Stimulated activated effector memory CD8-positive, alpha-beta T cell treated with anti-CD3 and anti-CD28 coated beads, Interleukin-12 subunit alpha, Interleukin-12 subunit beta, amount 100 ng/mL, for 72 hours (primary cell): ENCODE measurements at places on chromosomes 2 and 18.

DNA sequence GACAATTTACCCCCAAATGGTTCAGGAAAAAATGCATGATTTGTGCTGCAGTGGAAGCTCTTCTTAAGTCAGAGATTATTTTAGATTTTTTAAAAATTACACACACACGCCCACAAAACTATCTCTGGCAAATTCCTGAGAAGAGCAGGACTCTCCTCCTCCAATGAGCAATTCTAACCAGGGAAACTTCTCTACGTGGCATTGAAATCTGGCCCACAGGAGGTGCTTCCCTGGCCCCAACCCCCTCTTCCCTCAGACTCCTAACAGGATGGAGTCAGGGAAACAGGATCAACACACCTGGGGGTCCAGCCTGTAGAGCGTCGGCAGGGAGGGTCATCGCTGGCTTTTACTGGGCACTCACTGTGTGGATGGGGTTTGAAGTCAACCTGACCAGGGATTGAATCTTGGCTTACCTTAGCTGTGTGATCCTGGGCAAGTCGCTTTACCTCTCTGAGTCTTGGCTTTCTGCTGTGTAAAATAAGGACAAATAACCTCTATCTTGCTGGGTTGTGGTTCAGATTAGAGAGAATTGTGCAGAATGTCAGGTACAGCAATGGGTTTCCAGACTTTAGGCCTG, 65.4 kb upstream of the ASAP2 start:
- DNase-seq, result no peak

DNA sequence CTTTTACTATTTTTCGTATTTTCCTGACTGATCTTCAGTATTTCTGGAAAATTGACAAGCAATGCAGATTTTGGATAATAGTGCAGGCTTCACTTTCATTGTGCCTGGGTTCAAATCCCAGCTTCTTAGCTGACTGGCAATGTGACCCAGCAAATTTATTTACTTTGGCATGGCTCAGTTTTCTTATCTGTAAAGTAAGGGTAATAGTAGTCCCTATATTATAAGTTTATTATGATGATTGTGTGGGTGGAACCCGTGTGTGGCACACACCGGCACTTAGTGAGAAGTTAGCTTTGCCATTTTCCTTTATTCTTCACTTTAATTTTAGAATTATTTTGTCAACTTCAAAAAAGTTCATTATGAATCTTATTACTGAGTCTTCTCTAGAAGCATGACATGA, 7.8 kb upstream of the IL1RL1 start:
- no peak for DNase-seq

- no peak for DNase-seq
These were observed 70.3 kb downstream of the ARL4C start for GRCh38 chr2:234426616-234427015.

DNA sequence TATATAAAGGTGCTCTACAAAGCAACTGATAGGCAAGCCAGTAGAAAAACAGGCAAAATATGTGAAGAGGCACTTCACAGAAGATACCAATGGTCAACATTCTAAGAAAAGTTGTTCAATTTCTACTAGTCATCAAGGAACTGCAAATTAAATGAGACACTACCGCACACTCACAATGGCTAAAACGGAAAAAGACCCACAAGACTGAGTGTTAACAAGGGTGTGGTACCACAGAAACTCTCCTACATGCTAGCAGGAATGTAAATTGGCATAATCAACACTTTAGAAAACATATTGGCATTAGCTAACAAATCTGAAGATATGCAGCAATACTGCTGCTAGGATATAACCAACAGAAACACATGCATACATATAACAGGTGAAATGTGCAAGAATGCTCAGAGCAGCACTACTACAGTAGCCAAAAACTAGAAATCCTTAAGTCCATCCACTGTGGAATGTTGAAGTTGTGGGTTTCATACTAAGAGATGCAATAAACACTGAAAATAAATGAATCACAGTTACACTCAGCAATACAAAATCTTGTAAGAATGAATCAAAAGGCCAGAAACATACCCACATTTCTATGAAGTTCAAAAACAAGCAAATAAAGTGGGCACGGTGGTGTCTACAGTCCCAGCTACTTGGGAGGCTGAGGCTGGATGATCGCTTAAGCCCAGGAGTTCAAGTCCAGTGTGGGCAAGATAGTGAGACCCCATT, 9.2 kb downstream of the RNU4ATAC start:
- no peak for DNase-seq

DNA sequence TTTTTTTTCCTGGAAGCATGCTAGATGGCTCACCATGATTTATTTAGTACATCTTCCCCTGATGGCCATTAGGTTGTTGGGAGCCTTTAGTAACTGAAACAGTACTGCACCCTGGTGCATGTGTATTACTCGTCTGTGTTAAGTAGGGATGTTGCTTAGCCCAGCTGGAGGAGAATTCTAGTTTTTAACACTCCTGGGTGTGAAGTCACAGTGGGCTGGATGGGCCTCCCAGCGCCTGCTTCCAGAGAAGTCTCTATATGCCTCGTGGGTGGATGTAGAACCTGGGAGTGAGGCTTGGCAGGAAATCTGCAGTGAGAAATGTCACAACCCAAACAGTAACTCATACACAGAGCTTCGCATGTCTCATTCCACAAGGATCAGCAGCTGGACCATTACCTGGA, 28.9 kb upstream of the NT5DC4 start:
- DNase-seq, result no peak

DNA sequence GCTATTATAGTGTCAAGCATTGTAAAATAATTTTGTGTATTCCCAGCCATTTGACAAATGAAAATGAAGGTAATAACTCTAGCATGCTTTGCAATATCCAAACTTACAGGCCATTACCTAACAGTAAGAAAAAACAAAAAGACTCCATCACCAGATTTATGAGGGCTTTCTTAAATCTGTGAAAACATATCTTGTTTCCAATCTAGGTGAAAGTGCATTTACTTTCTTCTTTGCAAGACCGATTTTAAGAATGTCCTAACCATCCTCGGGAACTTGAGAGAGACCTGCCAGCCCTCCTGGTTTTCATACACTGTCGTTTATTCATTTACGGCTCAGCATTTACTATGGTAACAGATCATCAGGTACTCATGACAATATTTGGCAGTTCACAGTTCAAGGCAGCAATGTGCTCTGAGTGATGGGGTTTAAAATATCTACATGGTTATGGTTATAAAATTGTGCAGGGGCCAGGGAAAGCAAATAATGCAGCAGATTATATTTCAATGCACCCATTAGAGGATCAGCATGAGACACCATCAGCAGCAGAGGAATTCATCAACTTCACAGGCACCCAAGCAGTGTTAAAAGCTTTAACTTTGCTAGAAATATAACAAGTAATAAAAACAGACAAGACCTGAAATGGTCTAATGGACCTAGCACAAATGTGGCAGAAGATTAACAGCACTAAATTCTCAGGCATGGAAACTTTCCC, 34.4 kb upstream of the PARD3B start:
- DNase-seq, result no peak

- no peak for DNase-seq
These were observed 738.9 kb upstream of the SALL3 start for GRCh38 chr18:78240627-78241252.

DNA sequence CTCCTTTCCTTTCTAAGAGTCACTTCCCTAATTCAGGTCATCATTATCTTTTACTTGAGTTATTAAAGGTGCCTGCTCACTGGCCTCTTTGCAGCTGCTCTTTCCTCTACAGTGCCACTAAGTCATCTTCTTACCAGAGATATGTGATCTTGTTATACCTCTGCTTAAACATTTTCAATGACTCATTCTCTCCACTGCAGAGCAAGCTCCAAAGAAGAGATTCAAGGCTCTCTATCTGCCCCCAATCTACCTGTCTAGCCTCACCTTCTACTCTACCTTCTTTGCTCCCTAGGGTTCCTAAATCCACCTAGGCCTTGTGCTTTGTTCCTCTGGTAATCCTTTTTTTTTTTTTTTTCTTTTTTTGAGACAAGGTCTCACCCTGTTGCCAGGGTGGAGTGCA, 3.1 kb downstream of the ARHGEF33 start:
- DNase-seq, result no peak

DNA sequence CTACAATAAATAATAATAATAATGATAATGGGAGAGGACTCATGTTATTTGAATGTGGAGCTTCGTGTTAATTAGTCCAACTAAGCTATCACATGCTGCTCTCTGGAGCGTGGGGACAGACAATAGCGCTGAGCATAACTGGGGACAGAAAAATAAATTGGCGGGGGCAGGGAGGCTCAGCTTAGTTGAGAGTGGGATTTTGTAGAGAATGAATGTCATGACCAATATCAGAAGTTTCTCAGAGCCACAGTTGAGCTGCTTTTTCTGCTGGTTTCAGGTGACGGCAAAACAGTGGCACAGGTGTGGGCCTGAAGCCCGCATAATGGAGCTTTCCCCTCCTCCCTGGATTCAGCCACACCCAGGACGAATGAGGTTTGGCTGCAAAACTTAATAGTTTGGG, 111.1 kb upstream of the CAB39 start:
- no peak for DNase-seq

DNA sequence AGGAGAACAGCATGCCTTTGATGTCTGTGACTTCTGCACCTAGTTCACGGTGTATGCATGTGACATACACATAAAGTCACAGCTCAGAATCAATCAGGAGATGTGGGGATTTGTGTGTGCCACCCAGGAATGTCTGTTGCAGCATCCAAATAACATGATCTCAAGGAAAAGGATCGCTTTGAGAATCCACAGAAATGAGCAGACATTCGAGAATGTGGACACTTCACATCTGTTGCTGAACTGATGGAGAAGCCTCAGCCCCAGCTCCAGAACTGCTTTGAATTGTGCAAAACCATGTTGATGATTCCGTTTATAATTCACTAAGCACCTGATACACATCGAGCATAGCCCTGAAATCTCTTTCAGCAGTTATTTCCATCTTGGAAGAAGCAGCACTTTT, 208.6 kb downstream of the CMPK2 start:
- DNase-seq, result no peak

DNA sequence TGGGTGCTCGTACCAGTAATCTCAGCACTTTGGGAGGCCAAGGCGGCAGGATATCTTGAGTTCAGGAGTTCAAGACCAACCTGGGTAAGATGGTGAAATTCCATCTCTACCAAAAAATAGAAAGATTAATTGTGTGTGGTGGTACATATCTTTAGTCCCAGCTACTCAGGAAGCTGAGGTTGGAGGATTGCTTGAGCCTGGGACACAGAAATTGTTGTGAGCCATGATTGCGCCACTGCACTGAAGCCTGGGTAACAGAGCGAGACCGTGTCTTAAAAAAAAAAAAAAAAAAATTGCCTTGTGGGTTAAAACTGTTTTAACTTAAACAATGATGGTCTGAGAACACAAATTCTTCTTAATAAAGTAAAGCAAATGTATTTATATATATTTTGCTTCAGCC, 49.6 kb downstream of the ATP9B start:
- no peak for DNase-seq

GRCh38 chr18:77164763-77165485, 32.3 kb upstream of the MBP start:
- DNase-seq, result no peak

GRCh38 chr2:232689152-232689910, 7.8 kb upstream of the GIGYF2 start:
- no peak for DNase-seq

DNA sequence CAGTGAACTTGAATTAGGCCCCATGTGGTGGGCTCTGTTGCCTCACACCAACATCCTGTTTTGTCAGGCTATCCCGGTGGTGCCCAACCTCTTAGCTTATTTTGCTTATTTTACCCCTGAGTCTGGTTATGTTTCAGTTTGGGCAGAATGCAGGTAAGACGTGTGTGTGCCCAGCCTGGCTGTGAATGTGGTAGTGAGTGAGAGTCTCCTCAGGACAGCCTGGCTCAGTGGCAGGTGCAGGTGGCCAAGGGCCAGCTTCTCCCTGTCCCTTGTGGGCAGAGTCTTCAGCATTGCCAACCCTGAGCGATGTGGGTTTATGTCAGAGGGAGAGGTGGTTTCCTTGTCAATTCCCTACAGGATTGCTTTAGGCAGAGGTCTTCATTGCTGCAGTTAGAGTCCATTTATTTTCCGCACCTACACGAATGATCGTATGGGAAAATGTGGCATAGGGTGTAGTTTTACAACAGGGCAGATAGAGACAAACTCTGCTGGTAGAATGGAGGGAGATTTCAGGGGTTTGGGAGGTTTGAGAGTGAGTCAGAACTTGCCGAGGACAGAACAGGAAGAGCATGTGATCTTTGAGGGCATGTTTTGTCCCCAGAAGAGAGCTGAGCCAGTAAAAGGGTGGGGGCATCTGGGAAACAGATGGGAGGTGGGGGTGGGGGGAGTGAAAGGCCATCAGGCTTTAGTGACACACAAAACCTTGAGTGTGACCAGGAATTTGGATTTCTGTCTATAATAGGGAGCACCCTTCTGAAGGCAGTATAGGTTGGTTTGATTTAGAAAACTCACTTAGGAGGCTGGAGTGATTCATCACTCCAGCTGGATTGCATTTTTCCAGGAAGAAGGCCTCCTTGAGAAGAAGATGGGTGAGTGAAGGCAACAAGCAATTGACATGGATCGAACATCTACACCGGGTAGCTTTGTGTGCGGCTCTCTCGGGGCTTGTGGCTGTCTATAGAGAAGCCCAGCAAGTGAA, 156.2 kb upstream of the CELF4 start:
- DNase-seq, result no peak

DNA sequence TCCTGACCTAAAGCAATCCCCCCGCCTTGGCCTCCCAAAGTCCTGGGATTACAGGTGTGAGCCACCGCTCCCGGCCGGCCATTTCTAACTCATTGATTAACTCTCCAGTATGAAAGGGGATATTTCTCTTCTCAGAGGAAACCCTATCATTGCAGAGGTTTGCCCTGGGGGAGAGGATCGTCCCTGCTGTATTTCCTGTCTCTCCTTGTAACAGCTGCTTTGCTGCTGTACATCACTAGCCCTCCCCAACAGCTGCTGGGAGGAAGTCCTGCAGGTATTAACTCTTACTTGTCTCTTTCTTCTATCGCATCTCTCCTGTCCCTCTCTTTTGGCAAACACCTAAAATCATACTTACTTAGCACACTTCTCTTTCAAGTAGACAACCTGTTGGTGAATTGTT, 219.0 kb upstream of the DSEL start:
- DNase-seq, result no peak

GRCh38 chr2:214560176-214560575, 149.3 kb downstream of the VWC2L start:
- DNase-seq, result no peak
